ENCODE measurements at places on chromosomes 5 and 9.

GRCh38 chr5:30808996-30809395 is 384.5 kb upstream of the CDH6 start:
- no peak for DNase-seq

DNA sequence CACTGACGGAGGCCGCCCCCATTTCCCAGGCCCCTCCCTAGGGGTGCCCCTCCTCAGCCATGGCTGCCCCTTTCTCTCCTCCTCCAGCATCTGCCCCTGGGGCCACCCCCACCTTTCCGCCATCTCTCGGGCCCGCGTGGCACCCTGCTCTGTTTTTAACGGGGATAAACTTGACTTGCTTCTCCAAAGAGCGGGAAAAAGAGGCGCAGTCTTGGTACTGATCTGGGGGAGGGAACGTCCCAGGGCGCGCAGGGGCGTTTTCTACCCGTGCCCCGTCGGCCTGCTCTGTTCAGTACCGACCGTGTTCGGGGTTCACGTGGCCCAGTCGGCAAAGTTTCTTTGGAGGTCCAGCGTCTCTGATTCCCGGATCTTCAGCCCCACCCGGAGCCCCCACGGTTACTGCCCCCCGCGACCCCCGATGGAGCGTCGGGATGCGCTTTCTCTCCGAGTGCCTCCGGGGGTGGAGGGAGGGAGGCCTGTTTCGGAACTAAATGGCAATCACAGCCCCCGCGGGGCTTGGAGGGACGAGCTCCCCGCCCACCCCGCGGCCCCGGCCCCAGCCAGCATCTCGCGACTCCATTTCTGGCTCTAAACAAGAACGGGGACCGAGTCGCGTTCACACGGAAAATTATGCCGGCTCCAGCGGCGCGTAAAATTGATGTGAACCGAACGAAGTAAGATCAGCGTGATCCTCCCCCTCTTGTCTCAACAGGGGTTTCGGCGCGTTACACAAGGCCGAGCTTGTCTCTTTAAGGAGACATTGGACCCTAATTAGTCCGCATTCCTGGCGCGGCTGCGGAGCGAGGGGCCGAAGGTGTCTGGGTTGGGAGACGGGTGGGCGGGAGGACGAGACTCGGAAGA is 1.1 kb upstream of the TLE4 start:
- peak; percentile 6 for DNase-seq

- no peak for DNase-seq
Measured at GRCh38 chr5:119049824-119050449, 20.9 kb upstream of the DMXL1 start.

DNA sequence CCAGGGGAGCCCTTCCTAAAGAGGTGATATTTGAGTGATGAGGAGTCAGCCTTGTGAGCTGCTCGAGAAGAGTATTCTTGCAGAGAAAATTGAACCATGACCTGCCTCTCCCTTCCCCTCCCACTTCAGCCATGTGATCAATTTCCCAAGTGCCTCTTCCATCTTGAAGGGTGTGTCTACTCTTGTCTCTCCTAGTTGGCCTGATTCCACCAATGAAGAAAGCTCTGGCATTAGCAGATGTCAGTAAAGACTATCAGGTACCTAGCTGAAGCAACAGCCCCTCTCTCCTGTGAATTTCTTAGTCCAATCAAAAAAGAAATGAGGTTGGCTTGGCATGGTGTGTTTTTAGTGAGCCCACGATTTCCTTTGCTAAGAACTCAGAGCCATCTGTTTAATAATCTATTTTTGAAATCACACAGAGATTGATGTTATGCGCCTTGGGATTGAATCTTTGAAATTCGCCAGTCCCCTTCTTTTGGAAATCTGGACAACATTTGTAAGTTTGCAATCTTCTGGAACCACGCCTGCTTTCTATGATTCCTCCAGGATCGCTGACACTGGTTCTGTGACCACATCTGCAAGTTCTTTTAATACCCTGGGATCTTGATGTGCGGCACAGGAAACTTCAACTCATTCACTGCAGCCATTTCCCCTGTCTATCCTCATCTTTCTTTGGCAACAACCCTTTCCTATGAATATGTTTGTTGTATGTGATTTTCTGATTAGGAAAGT is 404.6 kb downstream of the DMRT2 start:
- no peak for DNase-seq

GRCh38 chr5:36459176-36460135 is 146.9 kb upstream of the SLC1A3 start:
- no peak for DNase-seq

GRCh38 chr9:18658804-18659705 is 185.1 kb downstream of the ADAMTSL1 start:
- no peak for DNase-seq

GRCh38 chr5:98906756-98907355 is 22.0 kb downstream of the CHD1 start:
- DNase-seq, result no peak

DNA sequence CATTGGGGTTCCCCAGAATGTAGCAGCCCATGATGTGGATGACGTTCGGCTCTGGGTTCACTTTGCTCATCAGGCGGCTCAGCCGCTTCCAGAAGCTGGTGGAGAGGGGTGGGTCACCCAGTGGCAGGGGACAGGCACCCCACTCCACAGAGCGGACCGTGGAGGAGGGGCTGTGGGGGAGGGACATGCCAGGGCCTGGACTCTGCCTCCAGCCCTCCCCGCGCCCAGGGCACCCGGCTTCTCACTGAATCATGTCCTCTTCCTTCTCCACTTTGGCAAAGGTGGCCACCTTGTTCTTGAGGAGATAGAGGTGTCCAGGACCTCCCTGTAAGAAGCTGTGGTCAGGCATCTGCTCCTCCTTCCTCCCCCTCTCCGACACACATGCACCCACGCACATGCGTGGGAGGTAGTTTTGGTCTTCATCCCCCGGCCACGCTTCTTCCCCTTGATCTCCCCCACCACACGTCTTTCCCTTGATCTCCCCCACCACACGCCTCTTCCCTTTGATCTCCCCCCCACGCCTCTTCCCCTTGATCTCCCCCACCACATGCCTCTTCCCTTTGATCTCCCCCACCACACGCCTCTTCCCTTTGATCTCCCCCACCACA is 8.9 kb upstream of the ENTPD8 start:
- DNase-seq, result no peak

GRCh38 chr5:14395411-14395810 is 186.2 kb upstream of the OTULINL start:
- no peak for DNase-seq

DNA sequence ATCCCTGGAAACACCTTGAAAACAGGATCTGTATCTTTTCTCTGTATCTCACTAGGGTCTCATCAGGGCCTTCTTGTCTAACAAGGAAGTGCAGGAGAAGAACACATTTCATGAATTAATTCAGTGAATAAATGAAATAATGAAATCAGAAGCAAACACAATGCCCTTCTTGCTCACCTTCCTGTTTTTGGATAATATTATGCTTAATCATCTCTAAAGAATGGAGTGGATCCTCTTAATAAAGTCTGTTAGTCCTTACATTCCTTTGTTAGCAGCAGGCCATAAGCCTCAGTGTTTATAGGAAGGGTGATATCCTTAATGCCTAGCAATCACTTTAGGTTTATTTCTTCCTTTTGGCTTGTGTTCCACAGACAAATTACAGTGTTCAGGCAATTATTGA is 837.1 kb upstream of the SEMA6A start:
- no peak for DNase-seq

DNA sequence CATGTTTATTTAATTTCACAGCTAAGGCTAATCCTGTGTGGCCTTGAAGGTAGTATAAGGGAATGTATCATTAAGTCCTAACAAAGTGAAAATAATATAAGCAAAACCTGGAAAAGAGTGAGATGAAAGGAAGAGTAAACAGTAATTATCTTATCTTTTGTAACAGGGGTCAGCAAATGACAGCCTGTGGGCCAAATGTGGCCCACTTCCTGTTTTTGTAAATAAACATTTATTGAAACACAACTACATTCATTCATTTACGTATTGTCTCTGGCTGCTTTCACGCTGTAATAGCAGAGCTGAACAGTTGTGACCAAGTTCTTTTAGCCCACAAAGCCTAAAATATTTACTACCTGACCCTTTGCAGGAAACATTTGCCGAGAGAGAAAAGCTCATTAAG is 78.4 kb upstream of the HTR4 start:
- DNase-seq, result no peak

DNA sequence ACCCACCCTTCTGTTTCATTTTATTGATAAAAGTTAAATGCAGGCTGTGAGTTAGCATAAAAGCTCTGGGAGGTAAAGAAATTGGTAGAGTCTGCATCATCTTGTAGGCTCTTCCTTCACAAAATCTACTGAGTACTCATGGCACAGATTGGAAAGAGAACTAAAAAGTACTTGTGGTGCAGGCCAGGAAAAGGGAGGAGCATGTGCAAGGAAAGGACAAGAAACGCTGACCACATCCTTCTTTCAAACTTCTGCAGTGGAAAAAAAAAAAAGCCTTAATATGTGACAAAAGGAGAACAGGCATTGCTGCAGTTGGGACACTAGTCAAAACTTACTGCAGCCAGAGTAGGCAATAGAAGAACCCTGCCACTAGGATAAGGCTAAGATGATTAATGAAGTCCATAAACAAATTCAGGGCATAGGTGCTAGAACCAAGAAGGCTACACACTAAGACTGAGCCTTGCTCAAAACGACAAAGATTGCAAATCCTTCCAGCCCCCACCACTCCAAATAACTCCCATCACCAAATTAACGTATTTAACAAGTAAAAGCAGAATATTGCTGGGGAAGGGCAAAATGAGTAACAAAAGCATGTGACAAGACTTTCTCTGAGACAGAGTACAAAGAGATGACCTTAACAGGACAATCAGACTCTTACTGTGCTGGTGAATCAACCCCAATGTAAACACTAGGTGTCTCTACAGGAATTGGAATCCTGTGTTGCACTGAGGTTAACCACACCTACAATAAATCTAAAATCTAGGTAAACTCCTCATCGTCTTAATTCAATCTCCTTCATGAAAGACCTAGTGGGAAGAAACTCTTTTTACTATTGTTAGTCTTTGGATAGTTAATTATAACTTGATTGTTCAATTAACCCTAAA is 1024.8 kb downstream of the TLE1 start:
- no peak for DNase-seq

- no peak for DNase-seq
Measured at GRCh38 chr9:34382054-34382453, 5.4 kb upstream of the MYORG start.

DNA sequence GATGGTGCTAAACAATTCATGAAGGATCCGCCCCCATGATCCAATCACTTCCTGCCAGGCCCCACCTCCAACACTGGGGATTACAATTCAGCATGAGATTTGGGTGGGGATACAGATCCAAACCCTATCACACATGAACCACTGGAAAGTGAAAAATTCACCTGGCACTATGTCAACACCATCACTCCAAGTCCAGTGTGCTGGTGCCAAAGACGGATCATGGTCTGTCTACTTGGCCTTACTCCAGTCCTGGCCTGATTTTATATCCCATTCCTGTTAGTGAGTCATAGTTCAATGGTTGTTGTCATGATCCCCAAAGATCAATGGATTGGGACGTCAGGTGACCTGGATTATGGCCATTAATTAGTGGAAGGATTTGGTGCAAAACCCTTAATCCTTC is 147.4 kb upstream of the RPS23 start:
- DNase-seq, result no peak

- no peak for DNase-seq
Measured at GRCh38 chr5:13941468-13941867, 3.0 kb downstream of the DNAH5 start.

GRCh38 chr9:80995759-80996158 is 693.6 kb downstream of the TLE1 start:
- DNase-seq, result no peak

DNA sequence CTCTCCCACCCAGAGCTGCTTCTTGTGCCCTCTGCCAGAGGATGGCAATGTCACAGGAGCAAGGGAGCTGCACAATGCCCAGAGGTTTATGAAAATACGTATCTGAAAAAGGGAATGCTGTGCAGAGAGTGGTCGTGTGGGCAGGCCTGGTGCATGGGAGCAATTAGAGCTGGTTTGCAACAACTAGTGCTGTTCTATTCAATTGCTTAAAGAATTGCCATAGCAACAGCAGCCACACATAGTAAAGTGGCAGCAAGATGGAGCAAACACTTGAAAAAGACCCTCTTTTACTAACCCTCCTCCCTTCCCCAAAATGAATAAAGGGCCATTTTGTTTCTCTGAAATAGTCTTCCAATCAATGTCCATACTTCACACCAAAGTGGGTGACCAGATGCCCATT is 166.3 kb downstream of the CRB2 start:
- DNase-seq, result no peak

- no peak for DNase-seq
Measured at GRCh38 chr9:133359399-133360175, 3.2 kb downstream of the SURF2 start.

GRCh38 chr9:24333629-24334028 is 212.1 kb downstream of the IZUMO3 start:
- no peak for DNase-seq

- DNase-seq, result no peak
Measured at GRCh38 chr9:76338418-76338817, 55.8 kb downstream of the RFK start.
